Type B pancreatic cell (in vitro differentiated cells): ENCODE measurements at places on chromosomes 3 and 15. TPM values are rescaled to one million over a fixed set of nuclear protein-coding genes. Genes with fewer than 3 reads are reported as not detected.

GRCh38 chr3:185089343-185089742 lies 63.5 kb downstream of the C3orf70 start:
- DNase-seq, result no peak

- DNase-seq, result no peak
Measured at GRCh38 chr3:190381441-190381840, 6.5 kb upstream of the CLDN16 start.

DNA sequence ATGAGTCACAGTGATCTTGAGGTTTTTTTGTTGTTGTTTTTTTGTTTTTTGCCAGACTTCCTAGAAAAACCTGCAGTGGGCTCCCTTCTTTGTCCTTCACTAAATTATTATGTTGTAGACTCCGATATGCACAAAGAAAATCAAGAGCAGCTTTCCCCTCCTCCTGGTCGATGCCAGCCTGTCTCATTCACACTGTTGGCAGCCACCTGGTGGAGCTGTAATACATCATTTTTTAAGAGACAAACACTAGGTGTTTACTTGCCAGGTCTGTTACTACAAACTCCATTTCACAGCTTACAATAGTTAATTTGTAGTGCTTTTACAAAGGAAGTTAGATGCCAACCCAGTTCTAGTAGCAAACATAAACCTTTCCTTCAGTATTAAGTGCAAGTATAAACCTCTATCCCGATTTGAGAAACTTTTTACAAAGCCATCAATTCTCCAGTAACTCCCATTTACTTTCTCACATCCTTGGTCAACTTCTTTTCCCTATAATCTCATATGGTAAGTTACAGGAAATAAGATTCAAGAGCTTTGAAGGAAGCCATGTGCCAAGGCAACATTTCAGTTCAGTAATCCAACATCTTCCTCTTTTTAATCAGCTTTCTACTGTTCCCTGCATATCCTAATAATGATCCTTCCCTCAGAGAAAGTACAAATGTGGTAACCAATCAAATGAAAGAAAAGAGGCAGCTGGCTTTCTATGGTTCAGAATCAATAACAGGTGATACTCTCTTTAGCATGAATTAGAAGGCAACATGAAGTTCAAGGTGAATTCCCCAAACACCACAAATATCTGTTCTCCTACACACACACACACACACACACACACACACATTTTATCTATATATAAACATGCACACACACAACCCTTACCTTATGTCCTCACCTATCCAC lies 14.0 kb downstream of the AAGAB start:
- DNase-seq, result no peak

- no peak for DNase-seq
Measured at GRCh38 chr3:134357914-134358811, 16.1 kb downstream of the AMOTL2 start.

- DNase-seq, result no peak
Measured at GRCh38 chr3:151439652-151440125, 21.2 kb downstream of the IGSF10 start.

- no peak for DNase-seq
Measured at GRCh38 chr15:70120958-70121623, 23.4 kb upstream of the TLE3 start.

DNA sequence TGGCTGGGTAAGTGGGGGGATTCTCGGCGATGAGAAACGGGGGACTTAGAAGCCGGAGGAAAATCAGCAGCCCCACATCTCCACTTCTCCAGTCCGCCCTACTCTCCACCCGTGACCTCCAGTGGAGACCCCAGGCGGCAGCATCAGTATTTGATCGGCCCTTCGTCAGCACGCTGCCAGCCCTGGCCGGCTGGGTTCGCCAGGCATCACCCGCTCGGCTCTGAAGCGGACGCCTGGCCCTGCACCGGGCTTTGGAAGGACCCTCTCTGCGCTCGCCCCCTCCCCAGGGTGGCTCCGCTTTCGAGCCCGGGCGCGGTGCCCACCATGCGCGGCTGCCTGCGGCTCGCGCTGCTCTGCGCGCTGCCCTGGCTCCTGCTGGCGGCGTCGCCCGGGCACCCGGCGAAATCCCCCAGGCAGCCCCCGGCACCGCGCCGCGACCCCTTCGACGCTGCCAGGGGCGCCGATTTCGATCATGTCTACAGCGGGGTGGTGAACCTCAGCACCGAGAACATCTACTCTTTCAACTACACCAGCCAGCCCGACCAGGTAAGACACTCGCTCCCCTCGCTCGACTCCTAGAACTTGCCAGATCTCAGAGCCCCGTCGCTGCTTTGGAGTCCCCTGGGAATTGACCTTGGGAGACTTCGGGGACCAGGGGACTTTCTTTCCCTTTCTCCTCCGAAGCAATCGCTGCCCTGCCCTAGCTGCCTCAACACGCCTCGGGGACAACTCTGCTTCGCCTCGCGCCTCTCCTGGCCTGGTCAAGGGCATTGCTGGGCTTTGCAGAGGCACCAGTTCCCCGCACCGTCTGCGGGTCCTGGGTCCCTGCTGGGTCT lies 561 bp downstream of the SIDT1 start:
- no peak for DNase-seq

DNA sequence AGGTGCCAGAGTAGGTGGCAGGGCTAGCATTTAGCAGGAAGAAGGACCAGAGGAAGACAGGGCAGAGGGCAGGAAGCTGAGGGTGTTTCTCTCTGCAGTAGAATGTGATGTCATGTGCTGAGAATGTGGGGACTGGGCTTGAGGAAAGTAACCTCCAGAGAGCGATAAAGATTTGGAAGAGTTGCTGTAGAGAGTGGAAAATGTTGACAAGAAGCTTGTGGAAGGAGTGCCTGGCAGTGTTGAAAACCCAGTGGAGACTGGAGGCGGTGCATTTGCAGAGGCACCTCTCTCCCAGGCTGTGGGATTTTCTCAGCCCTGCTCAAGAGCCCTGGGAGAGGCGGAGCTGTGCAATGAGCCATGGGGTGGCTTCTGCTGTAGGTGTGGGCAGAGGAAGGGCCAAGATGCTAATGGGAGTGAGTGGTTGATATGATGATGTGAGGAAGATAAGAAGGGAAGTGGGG lies 54.8 kb downstream of the MESD start:
- no peak for DNase-seq

GRCh38 chr3:55203006-55203405 lies 275.1 kb upstream of the LRTM1 start:
- DNase-seq, result no peak

- DNase-seq, result no peak
Measured at GRCh38 chr15:39593656-39594445, 13.0 kb downstream of the THBS1 start.

GRCh38 chr3:40494698-40495097 lies 11.1 kb upstream of the ZNF620 start:
- no peak for DNase-seq

DNA sequence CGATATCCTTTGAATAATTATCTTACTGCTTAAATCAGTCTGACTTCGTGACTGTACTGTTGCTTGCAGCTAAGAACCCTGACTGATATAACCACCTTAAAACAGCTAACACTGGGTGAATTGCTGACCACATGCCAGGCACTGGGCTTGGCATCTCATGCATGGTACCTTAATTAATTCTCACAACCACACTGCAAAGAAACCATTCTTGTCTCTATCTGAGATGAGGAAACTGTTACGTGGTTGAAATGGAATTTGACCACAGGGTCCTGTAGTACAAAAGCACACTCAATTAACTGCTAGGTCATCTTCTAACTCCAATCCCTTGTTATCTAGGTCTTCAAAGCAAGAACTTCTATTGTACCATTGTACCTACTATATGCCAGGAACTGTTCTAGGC lies 92.7 kb upstream of the PRICKLE2 start:
- no peak for DNase-seq

DNA sequence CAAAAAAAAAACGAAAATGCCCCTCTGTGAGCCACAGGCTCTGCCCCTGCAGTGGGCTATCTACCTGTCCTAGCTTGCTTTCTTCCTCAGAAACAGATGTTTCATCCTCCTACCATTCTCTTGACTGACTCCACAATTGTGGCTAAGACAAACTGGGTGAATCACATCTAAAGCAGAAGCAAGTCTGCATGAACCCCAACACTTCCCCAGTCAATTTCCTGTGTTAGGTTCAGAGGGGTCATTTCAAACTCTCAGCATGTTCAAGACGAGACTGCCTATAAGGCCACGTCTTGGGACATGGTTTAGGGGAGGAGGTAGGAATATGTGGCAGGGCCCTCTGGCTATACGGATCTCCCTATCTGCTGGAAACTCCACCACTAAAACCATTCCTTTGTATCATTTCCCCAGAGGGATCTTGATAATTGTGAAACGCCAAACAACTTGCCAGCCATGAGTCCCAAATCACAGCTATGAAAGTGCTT lies 28.6 kb upstream of the ANKDD1A start:
- DNase-seq, result no peak

DNA sequence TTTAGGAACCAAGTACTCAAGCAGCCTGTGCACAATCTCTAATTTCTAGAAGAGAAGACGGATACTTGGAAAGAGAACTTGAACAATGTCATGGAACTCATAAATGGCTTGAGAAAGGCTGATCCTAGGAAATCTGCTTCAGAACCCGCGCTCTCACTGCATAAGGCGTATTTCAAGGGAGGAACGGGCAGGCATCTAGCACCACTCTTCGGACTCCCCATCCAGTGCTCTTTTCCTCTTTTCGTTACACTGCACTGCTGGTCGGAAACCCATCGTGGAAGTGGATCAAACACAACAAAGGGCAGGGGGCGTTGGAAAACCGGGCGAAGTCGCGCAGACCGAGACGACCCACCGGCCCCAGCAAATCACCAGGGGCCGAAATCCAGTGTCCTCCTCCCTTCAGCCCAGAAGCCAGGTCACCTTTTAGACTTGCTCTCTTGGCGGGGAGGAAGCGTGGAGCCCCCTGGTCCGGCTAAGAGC lies 539 bp upstream of the TLNRD1 start:
- DNase-seq, result no peak

DNA sequence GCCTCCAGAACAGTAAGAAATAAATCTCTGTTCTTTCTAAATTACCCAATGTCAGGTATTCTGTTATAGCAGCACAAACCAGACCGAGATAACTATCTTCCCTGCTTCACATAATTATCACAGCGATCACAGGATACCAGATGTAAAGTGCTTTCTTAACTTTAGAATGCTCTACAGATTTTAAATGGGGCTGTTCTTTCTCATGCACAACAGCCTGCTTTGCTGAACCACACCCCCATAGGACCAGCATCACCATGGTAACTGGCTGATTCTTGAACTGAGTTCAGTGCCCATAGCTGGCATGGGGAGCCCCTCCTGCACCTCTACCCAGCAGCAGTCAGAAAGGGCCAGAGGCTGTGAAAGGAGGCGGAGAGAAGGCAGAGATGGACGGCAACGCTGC lies 7.8 kb downstream of the CD80 start:
- DNase-seq, result no peak

DNA sequence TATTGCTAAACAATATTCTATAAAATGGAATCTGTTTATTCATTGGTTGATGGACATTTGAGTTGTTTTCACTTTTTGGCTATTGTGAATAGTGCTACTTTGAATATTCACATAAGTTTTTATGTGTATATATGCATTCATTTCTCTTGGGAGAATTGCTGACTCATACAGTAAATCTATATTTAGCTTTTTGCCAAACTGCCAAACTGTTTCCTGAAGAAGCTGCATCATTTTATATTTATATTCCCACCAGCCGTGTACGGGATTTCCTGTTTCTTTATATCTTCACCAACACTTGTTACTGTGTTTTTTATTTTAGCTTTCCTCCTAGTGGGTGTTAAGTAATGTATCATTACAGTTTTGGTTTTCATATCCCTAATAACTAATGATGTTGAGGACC lies 12.5 kb upstream of the TCAIM start:
- DNase-seq, result no peak

DNA sequence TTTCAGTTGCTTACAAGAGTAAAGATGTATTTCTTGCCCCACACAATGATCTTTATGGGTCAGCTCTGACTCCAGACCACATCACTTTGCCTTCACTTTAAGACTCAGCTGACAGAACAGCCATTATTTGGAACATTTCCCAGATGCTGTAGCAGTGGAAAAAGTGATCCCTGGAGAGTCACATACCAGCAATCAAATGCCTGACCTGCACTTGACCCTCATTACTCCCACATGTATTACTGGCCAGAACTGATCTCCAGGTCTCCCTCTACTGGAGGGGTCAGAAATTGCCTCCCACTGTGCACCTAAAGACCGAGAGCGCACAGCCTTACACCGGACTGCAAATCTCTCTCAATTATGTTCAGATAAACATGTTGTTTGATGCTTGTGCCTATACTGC lies 88.6 kb upstream of the ZNF385D start:
- DNase-seq, result no peak

GRCh38 chr3:33061782-33062181 lies 35.2 kb downstream of the GLB1 start:
- no peak for DNase-seq

DNA sequence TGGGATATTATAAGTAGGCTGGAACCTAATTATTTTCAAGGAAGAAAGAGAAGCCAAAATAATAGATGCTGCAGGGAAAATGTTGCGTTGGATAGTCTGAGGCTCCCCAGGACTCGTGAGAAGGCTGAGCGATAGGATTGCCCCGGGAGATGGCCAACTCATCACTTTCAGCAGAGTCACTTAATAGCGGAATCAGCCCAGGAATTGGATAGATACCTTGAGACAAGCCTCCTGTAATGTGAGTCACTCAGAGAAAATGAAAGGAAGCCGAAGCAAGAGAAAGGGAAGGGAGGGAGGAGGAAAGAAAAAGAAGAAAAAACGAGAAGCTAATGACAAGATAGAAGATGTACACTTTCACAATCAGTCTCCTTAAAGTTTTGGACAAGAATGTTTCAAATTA lies 94.3 kb downstream of the SQOR start:
- no peak for DNase-seq

GRCh38 chr15:35243758-35244157 lies 158.7 kb upstream of the NANOGP8 start:
- no peak for DNase-seq

ELP6 gene
- 25.1 and 51.3 TPM in 2 replicates for total RNA-seq

RARB gene
- total RNA-seq, result 13.3 and 28.2 TPM in 2 replicates

GHSR gene
- not detected in 2 replicates for total RNA-seq

MESP2 gene
- total RNA-seq, result not detected in 2 replicates

HAUS2 gene
- total RNA-seq, result 17.3 and 23.2 TPM in 2 replicates

LRRC2 gene
- 0.31 TPM in 2 replicates for total RNA-seq

CFAP100 gene
- 4.3 TPM in 1 of 2 replicates, not detected in the other for total RNA-seq

CDC25A gene
- 13.0 and 28.0 TPM in 2 replicates for total RNA-seq

C15orf40 gene
- 20.8 and 26.8 TPM in 2 replicates for total RNA-seq

CDV3 gene
- total RNA-seq, result 153 and 162 TPM in 2 replicates
